SHP77 treated with DMSO at 0.1 percent for 48 hours (cell line): ENCODE measurements at places on chromosomes 4 and X.

- no peak for DNase-seq
Measured at GRCh38 chr4:87738483-87738882, 60.9 kb upstream of the IBSP start.

- no peak for DNase-seq
Measured at GRCh38 chr4:152422817-152423320, 113.0 kb downstream of the FBXW7 start.

GRCh38 chr4:159107203-159107925, 4.5 kb downstream of the RAPGEF2 start:
- DNase-seq: no peak

DNA sequence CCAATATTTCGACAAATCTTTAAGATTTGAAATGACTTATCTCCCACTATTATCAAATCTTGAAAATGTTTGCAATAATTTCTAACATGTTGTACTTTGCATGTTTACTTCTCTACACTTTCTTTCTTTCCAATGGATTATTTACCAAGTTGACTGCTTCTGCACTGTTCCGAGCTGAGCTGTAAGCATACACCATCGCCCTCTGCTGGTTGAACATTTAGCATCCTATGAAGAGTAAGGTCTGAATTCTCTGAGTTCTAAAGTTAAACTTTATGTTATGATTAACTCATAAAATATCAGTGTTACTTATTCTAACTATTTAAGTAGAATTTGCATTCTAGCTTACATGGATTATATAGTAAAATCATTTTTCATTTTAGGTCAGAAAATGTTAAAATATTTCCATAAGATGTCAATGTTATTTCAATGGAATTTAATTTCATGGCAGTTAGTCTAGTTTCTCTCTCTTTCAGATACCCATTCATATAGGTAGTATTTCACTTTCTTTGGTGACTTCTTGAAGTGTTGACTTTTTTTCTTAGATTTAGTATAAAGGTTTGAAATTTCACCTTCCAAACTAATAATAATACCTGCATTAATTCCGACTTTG, 137.4 kb downstream of the DKK2 start:
- no peak for DNase-seq

- DNase-seq: no peak
Measured at GRCh38 chr4:23890369-23891063, 669 bp upstream of the PPARGC1A start.

DNA sequence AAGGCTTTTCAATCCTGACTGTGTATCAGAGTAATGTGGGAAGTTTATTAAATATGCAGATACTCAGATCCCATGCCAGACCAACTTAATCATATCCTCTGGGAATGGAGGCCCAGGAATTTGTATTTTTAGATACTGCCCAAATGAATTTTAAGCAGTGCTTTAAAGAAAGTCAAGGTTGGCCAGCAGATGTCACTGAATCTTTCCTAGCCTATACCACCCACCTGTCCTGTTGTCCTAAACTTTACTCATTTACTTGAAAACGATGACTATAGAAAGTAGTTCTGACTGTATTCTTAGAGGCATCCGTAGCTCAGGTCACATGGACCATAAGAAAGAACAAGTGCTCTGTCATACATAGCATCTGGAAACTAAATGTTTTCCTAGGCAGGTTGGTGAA, 79.9 kb downstream of the AMOT start:
- no peak for DNase-seq

GRCh38 chr4:159101988-159102621, 774 bp upstream of the RAPGEF2 start:
- no peak for DNase-seq

- DNase-seq: no peak
Measured at GRCh38 chr4:119035951-119036737, 99.5 kb upstream of the MYOZ2 start.

GRCh38 chr4:49044270-49044669, 58.2 kb downstream of the CWH43 start:
- no peak for DNase-seq

DNA sequence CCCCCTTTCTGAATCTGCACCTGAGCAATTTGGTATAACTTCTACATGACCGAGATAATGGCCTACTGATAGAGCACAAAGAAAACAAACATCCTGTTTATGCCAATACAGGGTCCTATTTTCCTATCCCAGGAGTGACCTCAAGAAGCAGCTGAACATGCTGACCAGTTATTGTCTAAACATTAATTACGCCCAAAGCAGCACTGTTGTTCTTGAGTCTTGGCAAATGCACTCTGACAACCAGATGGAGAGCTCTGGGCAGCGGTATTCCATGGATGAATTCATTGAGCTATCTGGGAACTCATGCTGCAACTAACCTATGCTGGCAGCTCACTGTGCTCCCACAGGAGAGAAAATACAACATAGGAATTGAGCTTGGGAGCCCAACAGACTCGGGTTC, 52.6 kb downstream of the PCYT1B start:
- no peak for DNase-seq

DNA sequence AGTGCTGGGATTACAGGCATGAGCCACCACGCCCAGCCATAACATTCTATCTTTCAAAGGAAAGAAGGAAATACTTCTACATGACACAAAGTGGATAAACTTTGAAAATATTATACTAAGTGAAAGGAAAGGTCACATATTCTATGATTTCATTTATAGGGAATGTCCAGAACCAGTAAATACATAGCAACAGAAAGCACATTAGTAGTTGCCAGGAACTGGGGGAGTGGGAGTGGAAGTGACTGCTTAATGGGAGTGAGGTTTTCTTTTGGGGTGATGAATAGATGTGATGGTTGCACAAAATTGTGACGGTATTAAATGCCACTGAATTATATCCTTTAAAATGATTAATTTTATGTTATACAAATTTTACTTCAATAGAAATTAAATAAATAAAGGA, 95.7 kb upstream of the IL15 start:
- no peak for DNase-seq

GRCh38 chrX:26958261-26958660, 504.9 kb downstream of the PPP4R3C start:
- no peak for DNase-seq

DNA sequence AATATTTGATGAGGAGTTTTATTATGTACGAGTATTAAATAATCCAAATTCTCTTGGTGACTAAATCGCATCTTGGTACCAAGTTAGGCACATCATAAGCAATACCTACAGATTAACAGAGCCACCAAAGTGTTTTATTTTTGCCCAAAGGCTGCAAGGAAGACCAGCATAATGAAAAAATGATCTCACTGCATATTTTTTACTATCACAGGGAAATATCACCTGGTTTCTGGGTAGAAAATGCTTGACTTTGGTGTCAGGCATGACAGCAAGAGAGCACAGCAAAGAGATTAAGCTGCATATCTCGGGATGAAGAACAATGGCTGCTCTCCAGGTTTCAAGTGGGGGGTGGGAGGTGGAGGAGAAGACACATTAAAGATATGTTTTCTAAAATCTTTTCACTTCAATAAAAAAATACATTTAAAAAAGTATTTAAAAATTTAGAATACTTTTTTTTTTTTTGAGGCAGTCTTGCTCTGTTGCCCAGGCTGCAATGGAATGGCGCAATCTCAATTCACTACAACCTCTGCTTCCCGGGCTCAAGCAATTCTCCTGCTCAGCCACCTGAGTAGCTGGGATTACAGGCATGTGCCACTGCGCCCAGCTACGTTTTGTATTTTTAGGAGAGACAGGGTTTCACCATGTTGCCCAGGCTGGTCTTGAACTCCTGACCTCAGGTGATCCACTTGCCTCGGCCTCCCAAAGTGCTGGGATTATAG, 86.1 kb downstream of the FRYL start:
- no peak for DNase-seq

- DNase-seq: no peak
Measured at GRCh38 chrX:140766024-140766611, 56.6 kb downstream of the LINC00632 start.

GRCh38 chrX:12877386-12877785, 10.5 kb downstream of the TLR7 start:
- no peak for DNase-seq

DNA sequence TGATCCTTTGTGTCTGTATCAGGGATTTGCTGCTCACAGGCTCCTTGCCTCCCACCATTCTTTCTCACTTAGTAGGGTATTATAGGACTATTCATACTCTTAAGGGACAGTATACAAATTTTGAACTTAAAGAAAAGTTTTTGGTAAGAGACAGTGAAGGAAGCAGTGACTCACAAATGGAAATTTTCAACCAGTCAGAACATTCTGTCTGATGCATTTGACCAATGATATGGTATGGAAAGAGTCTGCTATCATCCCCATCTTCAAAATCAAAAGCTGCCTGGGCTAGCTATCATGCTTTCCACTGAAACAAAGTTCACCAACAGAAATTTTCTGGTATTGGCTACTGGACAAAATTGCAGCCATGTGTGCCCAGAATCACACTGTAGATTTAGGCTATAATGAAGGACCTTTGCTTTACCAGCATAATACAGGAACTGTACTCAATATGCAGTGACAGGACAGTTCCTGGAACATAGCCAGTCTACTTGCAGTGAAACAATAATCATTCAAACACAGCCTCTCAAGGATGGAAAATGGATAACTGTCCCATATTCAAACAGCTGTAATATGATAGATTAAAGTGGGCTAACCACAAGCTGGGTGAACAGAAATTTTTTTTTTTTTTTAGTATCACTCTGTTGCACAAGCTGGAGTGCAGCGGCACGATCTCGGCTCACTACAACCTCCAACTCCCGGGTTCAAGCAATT, 109.0 kb upstream of the ACSL4 start:
- no peak for DNase-seq

DNA sequence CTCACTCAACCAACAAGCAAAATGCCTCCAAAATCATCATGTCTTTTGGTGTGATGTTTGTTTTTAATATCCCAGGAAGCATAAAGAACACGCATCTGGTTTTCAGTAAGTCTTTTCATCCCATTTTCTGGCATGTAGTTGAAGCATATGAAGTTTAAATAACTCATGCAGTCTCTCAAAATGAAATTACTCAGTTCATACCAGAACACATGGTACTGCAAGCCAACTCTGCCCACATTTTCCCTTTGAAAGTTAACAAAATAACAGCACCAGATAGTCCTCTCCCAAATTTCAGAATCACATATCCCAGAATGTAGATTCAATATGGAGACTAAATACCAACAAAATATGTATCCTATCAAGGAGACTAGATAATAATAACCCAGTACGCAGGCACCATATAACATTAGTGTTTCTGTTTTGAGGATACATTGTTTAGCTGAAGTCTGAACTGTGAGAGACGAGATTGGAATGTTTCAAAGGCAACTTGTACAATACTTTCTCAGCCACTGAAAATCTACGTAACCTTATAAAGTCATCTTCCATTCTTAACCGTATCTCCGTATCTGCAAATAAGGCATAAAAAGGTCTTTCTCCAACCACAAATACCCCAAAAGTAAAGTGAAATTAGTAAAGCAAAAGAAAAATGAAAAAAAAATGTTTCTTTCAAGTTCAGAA, 23.1 kb downstream of the CORIN start:
- DNase-seq: no peak

DNA sequence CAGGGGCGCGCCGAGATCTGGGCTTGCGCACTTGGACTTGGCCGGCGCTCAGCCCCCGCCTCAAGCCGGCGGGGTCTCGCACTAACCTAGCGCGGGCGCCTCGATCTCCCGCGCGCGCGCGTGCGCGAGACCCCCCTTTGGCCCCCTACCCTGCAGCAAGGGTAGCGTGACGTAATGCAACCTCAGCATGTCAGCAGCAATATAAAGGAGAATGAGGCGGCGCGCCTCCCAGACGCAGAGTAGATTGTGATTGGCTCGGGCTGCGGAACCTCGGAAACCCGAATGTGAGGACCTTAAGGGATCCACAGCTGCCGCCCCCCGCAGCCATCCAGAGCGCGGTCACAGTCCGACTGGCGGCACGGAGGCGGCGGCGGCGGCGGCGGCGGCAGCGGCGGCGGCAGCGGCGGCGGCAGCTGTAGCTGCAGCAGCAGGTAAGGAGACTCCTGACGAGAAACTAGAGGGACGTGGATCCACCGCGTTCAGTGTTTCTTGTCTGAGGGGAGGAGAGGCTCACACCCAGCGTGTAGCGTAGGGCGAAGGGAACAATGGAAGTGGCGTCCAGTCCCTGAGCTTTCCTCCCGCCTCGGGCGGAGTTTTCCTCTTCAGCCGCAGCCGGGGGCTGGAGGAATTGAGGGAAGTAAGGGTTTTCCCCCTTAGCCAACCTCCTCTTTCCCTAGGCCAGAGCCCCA, at the start of the genes SATL1 and ZNF711:
SATL1 (minus strand) TSS at position 19 of the 689 bp plus-strand sequence. CDS start 134,811 bp downstream, outside the sequence.
ZNF711 (plus strand) TSS at position 231 of the 689 bp plus-strand sequence. CDS start 3,582 bp downstream, outside the sequence.
- DNase-seq: peak; percentile 60

GRCh38 chr4:152278172-152278504, 257.8 kb downstream of the FBXW7 start:
- no peak for DNase-seq

- no peak for DNase-seq
Measured at GRCh38 chr4:107366016-107366735, 330.1 kb upstream of the DKK2 start.

GRCh38 chr4:156906325-156906724, 65.3 kb downstream of the PDGFC start:
- no peak for DNase-seq

DNA sequence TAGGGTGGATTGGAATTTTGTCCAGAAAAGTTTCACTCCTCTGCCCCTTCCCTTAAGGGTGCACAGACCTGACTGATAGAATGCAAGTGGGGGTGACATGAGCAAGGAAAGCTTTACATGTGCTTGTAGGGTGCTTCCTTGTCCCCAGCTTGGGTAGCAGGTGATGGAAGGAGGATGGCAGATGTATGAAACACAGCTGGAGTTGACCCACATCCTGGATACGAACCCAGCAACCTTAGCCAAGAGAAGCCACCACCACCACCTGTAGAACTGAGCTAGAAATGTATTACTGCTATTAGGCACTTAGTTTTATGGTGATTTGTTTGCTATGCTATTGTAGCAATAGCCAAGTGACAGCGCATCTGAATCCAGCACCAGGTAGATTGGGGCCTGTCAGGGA, 227.4 kb downstream of the HS3ST1 start:
- no peak for DNase-seq

DNA sequence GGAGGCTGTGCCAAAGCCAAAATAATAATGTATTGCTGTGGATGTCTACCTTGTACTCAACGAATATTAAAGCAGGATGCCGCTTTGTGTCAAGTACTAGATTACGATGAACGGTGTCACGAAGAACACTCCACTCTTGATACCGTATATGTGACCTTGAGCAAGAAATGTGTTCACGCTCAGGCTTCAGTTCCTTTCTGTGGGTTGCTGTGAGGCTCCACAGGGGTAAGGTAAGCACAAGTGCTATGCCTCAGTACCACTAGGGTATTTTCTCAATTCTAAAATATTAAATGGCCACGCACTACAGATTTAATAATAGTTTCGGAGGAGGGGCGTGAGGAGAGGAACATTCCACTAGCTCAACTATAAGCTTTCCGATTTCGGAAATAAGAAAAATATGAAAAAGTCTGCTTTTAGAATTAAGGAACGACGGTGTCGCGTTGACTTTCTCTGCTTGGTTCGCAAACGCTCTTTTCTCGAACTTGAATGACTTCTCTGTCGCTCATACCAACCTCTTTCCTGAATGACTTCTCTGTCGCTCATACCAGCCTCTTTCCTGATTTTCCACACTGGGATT, 607 bp upstream of the SCOC start:
- DNase-seq: no peak

- DNase-seq: no peak
Measured at GRCh38 chr4:124803641-124804040, 91.1 kb upstream of the ANKRD50 start.
